CD8-positive, alpha-beta memory T cell (primary cell): ENCODE measurements at places on chromosomes 16 and 17. TPM values are rescaled to one million over a fixed set of nuclear protein-coding genes. Genes with fewer than 3 reads are reported as not detected.

- DNase-seq: no peak
Observed at GRCh38 chr16:70359552-70359951, 12.8 kb downstream of the DDX19A start.

DNA sequence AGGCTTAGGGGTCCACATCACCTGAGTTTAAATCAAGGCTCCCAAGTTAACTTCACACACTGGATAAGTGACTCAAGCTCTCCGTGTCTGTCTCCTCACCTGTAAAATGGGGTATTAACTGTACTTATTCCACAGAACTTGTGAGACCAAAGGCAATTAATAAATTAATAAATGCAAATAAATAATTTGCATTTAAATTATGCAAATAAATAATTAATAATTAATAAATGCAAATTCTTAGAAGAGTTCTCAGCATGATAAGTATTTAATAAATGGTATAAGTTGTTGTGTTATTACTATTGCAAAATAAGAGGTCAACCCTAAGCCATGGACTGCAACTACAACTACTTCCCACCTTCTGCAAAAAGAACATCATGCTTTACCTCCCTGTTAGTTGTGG, 13.7 kb upstream of the CXCL16 start:
- no peak for DNase-seq

HAS3 gene
- polyA plus RNA-seq: 0.07 TPM

- DNase-seq: no peak
Observed at GRCh38 chr16:11915114-11915643, 577 bp downstream of the GSPT1 start.

GRCh38 chr16:27310576-27311447, 3.0 kb upstream of the IL4R start:
- DNase-seq: no peak

- DNase-seq: no peak
Observed at GRCh38 chr17:68036304-68037147, 991 bp downstream of the KPNA2 start.

- no peak for DNase-seq
Observed at GRCh38 chr17:79457376-79457775, 153.5 kb downstream of the RBFOX3 start.

DNA sequence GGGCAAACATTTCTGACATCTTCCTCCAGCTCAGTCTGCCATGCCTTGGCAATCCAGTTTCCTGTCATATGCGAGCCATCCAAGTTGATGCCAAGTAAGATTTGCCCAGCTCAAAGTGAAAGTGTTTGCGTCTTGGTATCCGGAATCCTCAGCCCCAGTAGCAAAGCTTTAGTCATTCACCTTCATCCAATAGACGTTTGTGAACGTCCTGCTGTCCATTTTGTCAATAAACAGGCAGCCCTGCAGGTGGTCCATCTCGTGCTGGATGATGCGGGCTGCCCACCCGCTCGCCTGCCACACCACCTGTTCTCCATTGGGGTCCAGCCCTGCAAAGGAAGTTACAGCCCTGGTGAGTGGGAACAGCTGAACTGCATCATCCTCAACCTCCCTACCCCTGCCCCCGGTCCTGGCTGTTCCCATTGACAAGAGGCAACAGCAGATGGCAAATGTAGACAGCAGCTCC, 1.5 kb downstream of the PDF start:
- DNase-seq: no peak

DNA sequence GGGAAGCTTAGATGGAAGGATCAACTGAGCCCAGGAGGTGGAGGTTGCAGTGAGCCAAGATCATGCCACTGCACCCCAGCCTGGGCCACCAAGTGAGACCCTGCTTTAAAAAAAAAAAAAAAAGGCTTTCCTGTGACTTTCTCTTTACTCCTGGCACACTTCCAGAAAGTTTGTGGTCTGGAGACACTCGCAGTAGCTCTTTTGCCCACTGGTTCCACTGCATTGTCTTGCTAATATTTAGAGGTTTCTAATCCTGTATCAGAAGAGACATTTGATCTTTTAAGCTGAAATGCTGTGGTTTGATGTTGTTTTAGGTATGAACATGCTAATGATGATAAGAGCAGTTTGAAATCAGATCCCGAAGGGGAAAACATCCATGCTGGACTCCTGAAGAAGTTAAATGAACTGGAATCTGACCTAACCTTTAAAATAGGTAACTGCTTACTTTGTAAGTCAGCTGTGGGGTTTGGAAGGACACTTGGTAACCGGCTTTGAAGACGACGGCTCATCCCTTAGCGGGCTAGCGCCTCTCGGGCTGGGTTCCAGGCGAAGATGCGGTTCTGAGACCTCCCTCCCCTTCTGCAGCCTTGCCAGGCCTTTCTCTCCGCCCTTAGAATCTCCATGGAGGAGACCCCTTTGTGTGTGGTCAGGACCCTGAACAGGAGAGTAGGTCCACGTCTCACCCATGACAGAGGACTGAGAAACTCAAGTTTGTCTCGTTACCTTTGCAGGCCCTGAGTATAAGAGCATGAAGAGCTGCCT, 23.1 kb downstream of the NTAN1 start:
- DNase-seq: no peak
